ENCODE measurements at places on chromosomes 4 and X.

GRCh38 chr4:13611283-13611842 lies 16.2 kb downstream of the BOD1L1 start:
- no peak for DNase-seq

DNA sequence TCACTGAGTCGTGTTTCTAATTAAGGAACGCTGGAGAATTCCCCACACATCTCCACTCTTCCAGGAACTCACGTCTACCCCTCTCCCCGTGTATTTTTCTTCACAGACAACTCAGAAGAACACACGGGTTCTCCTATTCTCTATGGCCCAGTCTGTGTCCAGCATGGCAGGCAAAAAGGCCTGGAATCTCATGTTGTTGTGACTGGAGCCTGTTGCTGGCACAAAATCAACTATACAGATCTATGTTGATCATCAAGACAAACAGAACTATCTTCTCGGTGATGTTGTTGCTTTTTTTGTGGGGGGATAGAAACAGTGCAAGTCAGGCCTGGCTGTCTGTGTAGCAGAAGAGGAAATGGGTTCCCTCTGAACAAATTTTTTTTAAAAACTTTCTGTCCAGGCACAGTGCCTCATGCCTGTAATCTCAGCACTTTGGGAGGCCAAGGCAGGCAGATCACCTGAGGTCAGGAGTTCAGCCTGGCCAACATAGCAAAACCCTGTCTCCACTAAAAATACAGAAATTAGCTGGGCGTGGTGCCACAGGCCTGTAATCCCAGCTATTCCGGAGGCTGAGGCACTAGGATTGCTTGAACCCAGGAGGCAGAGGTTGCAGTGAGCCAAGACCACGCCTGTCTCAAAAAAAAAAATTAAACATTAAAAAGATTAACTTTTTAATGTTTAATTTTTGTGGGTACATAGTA lies 50.5 kb upstream of the CBR4 start:
- DNase-seq: no peak

GRCh38 chrX:140713174-140713539 lies 3.6 kb downstream of the LINC00632 start:
- no peak for DNase-seq

DNA sequence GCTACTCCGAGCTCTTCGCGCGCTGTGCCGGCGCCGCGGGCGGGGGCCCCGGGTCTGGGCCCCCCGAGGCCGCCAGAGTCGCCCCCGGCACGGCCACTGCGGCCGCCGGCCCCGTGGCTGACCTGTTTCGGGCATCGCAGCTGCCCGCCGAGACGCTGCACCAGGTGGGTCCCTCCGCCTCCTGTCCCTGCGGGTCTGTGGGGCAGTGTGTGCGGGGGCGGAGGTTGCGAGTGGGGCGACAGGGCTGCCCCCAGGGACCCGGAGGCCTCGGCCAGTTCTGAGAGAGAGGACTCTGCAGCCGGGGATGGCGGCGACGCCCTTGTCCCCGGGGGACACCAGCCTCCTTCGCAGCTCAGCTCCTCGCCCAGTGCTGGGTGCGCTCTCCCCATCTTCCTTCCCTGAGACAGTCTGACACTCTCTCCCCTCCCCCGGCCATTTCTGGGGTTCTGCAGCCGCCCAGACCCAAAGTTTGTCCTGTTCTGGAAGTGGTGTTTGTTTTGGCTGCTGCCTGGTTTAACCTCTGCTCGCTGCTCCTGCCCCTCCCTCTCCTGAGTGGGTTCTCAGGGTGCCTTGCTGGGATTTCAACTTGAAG lies 609 bp downstream of the REPS2 start:
- no peak for DNase-seq

DNA sequence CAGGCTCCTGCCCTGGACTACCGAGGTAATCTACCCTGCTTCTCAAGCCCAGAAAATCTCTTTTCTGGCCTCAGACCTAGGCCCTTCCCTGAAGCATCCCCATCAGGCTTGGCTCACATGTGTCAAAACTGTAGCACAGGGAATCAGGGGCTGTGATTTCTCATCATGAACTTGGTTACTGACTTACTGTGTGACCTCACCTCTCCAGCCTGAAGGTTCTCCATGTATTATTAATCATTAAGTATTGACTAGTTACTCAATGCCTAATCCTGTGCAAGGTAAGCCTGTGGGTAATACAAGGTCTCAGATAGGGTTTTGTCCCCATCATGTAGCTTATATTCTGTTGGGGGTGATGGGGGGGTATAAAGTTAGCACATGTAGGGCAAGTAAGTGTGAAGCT lies 6.8 kb downstream of the SRPX2 start:
- DNase-seq: no peak

GRCh38 chr4:72935462-72935861 lies 134.1 kb downstream of the COX18 start:
- no peak for DNase-seq

- DNase-seq: no peak
Measured at GRCh38 chr4:80308466-80308822, 27.1 kb upstream of the CFAP299 start.

DNA sequence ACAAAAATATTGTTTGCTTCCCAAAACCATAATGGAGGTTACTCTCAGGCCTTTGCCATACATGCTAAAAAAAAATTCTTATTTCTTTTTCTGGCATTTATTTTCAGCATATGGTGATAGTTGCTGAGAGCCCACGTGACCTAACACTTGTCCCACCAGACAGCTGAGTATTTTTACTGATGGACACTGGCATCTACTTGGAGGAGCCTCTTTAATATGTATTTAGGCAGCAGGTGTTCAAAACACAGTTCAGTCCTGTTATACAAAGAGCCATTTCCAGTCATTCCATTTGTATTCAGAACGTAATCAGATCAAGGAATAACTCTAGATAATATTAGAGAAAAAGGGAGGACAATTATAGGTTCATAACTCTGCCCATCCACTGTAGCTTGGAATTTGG lies 95.5 kb downstream of the CXCL13 start:
- DNase-seq: no peak

DNA sequence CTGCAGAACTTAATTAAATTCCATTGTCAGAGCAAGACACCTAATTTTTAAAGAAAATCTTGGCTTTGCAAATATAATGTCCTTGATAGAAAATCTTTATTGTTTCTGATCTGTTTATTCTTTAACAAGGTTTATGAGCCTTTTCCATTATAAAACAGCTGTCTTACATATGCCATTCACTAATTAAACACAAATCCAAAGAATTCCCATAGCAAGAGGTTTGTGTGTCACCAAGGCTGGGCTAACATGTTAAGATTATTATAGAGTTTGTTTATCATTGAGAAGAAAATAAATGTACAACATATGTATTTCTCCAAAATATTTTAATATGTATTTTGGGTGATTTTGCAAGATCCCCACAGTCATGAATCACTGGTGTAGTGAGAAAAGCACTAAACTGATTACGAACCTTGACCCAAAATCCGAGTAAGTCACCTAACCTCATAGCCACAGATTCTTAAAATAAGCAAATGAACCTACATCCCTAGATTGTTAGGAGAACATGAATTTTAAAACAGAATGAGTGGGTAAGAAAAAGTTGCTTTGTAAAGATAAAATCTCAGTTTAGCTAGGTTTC lies 694.8 kb upstream of the INTU start:
- no peak for DNase-seq

- no peak for DNase-seq
Measured at GRCh38 chr4:73599182-73599581, 21.1 kb downstream of the RASSF6 start.

- no peak for DNase-seq
Measured at GRCh38 chr4:184680698-184681097, 31.2 kb downstream of the PRIMPOL start.

DNA sequence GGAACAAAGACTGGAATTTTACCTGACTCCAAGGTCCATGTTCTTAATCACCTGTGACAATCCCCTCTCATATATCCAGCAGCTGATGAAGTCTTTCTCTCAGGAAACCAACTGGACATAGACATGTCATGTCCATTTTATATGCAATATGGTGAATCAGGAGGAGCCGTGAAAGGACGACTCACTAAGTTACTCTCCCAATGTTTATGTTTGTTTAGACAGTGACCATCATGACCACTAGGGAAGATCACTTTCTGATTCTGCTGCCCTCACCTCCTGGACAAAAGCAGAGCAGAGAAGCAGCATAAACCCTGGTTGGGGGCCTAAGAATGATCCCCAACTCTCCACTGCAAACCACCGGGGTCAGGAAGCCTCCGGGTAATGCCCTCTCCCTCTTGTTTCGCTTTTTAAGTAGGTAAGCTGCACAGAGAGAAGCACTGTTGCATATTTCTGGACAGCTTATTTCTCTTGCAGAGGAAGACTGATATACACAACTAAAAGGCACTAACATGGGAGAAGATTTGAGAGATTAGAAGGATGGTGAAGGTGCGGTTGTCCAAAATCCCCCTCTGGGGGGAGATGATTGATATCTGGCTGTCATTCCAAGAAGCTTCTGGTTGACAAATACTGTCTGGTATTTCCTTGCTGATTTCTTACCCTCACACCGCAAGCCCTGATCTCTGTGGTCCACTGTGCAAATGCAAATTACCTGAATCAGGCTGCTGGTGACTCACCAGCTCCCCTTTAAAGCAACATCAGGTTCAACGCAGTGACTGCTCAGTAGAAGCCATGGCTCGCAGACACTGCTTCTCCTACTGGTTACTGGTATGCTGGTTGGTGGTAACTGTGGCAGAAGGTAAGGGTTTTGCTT lies at the start of gene ODAPH:
TSS of gene ODAPH (plus strand) at position 773 of the 871 bp plus-strand sequence. CDS start at position 790, 17 bp downstream.
- no peak for DNase-seq

DNA sequence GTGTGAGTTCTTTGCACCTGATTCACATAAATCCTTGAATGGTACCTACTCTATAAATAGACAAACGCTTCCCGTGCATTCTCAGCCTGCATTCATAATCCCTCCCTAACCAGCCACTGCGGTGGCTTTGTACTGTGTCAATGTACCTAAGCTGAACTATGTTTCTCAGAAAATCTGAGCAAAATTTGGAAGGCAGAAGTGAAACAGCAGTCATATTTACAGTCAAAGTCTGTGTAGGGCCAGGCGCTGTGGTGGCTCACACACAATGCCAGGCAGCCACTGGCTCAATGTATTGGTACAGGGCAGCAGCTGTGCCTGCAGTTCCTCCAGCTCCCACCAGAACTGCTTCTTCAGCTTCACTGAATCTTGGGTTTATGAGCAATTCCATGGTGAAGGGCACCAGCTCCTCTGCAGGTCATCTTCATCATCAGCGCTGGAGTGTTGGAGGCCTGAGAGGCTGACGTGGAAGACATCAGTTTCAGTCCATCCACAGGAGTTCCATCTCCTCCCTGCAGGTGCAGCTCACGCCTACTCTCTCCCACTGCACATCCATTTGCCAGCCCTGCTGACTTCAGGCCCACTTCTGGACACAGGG lies 32.3 kb upstream of the IRF2 start:
- no peak for DNase-seq

DNA sequence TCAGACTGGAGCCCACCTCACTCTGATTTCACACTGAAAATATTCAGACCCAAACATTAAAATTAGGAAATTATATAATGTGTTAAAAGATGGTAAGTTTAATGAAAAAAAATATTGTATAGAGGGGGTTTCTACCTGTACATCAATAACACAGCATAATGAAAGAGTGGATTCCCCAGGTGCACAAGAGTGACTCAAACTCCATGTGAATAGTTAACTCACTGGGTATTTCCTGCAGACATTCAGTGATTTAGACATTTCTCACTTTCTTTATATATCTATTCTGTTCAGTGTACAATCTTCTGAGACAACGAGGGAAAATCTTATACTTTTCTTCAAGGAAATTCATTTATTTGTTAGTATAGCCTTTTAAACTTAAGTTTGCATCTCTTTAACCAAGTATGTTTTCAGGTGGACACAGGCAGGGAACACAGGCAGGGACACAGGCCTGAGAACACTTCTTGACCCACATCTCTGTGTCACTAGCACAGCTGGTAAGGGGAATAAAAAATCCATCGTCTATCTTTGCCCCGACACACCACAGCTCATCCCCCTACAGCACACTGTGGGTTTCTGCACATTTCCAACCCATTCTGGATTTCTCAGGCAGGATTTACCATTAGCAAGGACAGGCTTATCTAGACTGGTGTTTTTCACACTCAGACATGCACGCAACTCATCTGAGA lies 525.5 kb upstream of the BOD1L1 start:
- DNase-seq: no peak

- no peak for DNase-seq
Measured at GRCh38 chr4:62912531-62912930, 1496.7 kb downstream of the TECRL start.

DNA sequence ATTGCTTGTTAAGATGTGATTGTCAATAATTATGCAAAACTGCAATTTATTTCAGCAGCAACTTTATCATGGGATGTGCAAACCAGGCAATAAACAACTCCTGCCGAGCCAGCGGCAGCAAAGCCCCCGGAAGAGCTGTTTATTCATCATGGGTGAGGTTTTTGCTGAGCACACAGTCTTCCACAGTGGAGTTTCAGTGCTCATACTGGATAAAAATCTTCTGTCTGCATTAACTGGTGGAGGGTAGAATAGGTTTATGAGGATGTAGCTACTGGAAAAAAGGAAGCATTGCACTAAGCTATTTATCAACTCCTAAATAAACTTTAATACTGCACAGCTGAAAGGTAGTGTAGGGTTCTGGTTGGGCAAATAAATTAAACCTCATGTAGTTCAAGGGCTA lies 557.4 kb upstream of the FTHL17 start:
- no peak for DNase-seq

GRCh38 chr4:47913861-47914219 lies 543 bp downstream of the NFXL1 start:
- no peak for DNase-seq

DNA sequence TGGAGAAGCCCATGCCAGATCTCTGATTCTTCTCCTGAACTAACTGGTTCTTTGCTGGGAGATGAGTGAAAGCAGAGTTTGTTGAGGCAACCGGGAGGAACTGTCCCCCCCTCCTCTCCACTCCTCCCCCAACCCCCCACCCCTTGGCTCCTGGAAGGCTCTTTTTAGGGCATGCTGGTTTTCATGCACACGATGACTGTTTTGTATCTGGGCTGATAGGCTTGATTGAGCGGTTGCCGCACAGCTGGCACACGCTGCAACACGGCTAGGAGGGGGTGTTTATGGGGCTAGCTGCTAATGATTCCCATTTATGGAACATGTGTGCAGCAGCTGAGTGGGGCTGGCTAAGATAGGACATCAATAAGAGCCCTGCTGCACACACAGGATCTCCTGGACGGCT lies 137.2 kb downstream of the SMIM20 start:
- DNase-seq: no peak

- no peak for DNase-seq
Measured at GRCh38 chrX:131841496-131842437, 181.3 kb upstream of the STK26 start.

GRCh38 chr4:85368932-85369331 lies 106.0 kb upstream of the ARHGAP24 start:
- no peak for DNase-seq

- no peak for DNase-seq
Measured at GRCh38 chrX:16347968-16348670, 180.8 kb downstream of the MAGEB17 start.

DNA sequence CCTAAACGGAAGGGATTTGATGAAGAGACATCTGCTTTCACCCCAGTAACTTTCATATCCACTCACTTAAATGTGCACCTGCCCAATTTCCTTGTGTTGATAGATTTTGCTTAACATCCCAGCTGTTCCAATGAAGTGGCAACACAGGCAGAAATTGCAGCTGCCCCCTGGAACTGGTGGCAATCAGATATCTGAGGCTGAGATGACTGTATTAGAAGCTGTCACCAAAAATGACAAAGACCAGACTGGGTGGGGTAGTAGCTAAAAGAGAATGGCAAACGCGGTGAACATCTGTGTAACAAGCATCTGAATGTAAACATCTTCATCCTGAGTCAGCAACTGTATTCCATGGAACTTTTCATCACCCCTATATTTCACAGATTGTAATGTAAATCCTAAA lies 17.1 kb downstream of the GABRA2 start:
- no peak for DNase-seq
